Thoracic aorta (tissue), 2 donors: ENCODE measurements at places on chromosomes 13 and 19. TPM values are rescaled to one million over a fixed set of nuclear protein-coding genes. Genes with fewer than 3 reads are reported as not detected.
A peak's percentile ranks its signal among the peaks of the same experiment; 100 is the strongest.

- peaks cover 6% of the 10 kb centered on the region for H3K36me3 ChIP-seq
- H3K4me1 ChIP-seq: no peaks in the 10 kb centered on the region
- H3K4me3 ChIP-seq: no peak overlapping the region
- no peak for DNase-seq
These were observed 27.1 kb downstream of the PIBF1 start for GRCh38 chr13:72808917-72809500.

- no peaks in the 10 kb centered on the region for H3K4me1 ChIP-seq
- no peaks in the 10 kb centered on the region for H3K27me3 ChIP-seq
- no peak overlapping the region for H3K4me3 ChIP-seq
- no peaks in the 10 kb centered on the region for H3K36me3 ChIP-seq
- no peak overlapping the region for H3K27ac ChIP-seq
These were observed 233.5 kb downstream of the TUBA3C start for GRCh38 chr13:18948012-18948663.

DNA sequence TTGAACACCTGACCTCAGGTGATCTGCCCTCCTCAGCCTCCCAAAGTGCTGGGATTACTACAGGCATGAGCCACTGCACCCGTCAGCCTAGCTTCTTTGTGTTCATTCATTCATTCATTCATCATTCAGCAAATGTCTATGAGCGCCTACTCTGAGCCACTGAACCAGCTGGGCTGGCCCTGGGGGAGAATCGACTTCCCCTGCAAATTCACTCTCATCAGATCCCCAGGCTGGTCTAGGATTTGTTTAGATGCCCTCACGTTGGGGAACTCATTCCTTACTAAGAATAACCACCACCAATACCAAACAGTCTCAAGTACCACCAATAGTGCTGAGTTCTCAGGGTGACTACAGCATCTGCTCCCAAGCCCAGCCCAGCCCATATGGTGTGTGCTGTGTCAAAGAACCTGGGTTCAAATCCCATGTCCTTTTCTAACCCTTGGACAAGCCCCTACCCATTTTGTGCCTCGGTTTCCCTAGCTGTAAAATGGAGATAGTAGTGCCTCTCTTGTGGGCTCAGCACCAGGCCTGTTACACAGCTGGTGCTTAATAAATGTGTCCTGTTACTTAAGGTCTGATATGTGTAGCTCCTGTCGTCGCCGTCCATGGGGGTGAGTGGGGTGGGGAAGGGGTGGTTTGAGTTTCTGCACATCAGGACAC lies 16.8 kb downstream of the NRTN start:
- H3K27me3 ChIP-seq: no peaks in the 10 kb centered on the region
- H3K27ac ChIP-seq: no peak overlapping the region
- no peak for DNase-seq
- no peak overlapping the region for H3K4me3 ChIP-seq
- H3K4me1 ChIP-seq: no peaks in the 10 kb centered on the region
- no peaks in the 10 kb centered on the region for H3K36me3 ChIP-seq

GRCh38 chr19:44530777-44531176 lies 1.3 kb upstream of the CEACAM20 start:
- H3K4me3 ChIP-seq: no peak overlapping the region
- no peaks in the 10 kb centered on the region for H3K4me1 ChIP-seq
- H3K27me3 ChIP-seq: no peaks in the 10 kb centered on the region
- no peak for DNase-seq
- no peak overlapping the region for H3K27ac ChIP-seq

- H3K4me3 ChIP-seq: no peak overlapping the region
- H3K36me3 ChIP-seq: no peaks in the 10 kb centered on the region
- no peaks in the 10 kb centered on the region for H3K4me1 ChIP-seq
- no peaks in the 10 kb centered on the region for H3K27me3 ChIP-seq
- no peak overlapping the region for H3K27ac ChIP-seq
These were observed 73.2 kb downstream of the GGACT start for GRCh38 chr13:100515410-100515800.

DNA sequence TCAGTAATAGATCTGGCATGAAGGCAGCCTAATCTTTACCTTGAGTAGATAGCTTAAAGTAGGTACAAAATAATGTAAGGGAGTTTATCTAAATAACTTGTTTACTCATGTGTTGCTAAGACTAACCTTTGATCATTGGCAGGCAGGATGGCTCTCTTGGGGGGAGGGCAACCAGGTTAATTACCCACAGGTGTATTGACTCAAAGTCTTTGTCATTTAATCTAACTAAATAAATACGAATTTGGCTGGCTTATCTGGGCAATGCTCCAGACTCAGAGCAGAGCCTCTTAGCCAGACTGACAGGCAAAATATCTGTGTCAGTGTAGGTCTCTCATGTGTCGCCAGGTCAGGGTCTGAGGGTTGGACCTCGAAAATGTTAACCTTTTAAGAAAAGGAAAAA lies 283.4 kb upstream of the KLHL1 start:
- DNase-seq: no peak
- no peak overlapping the region for H3K4me3 ChIP-seq
- H3K27me3 ChIP-seq: no peaks in the 10 kb centered on the region
- H3K27ac ChIP-seq: no peak overlapping the region
- H3K36me3 ChIP-seq: no peaks in the 10 kb centered on the region

DNA sequence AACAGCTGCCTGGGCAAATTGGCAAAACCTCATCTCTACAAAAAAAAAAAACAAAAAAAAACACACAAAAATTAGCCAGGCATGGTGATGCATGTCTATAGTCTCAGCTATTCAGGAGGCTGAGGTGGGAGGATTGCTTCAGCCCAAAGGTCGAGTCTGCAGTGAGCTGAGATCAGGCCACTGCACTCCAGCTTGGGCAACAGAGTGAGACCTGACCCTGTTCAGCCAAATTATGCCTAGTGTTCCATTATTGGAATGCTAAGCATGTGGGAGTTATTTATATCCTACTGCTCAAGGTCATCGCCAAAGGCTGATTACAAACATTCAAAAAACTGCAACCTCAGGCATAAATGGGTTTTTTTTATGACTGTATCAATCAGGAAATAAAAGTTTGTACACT lies 1251.0 kb upstream of the PCDH9 start:
- H3K27me3 ChIP-seq: no peaks in the 10 kb centered on the region
- H3K36me3 ChIP-seq: no peaks in the 10 kb centered on the region
- no peaks in the 10 kb centered on the region for H3K4me1 ChIP-seq

GRCh38 chr19:22523940-22524339 lies 101.8 kb upstream of the ZNF98 start:
- no peak overlapping the region for H3K4me3 ChIP-seq
- no peaks in the 10 kb centered on the region for H3K36me3 ChIP-seq
- DNase-seq: no peak
- peaks cover 19% of the 10 kb centered on the region for H3K4me1 ChIP-seq
- H3K27me3 ChIP-seq: no peaks in the 10 kb centered on the region
- no peak overlapping the region for H3K27ac ChIP-seq

GRCh38 chr19:49817964-49818648 lies at the start of gene MED25:
TSS of gene MED25 (plus strand) at chr19:49818289. CDS start at chr19:49818342, 53 bp downstream.
- peaks cover 3% of the 10 kb centered on the region for H3K36me3 ChIP-seq
- peak within 1 kb of the TSS; percentile 96 for H3K4me3 ChIP-seq
- peak; percentile 36 for DNase-seq
- peaks cover 21% of the 10 kb centered on the region for H3K4me1 ChIP-seq
- no peaks in the 10 kb centered on the region for H3K27me3 ChIP-seq

DNA sequence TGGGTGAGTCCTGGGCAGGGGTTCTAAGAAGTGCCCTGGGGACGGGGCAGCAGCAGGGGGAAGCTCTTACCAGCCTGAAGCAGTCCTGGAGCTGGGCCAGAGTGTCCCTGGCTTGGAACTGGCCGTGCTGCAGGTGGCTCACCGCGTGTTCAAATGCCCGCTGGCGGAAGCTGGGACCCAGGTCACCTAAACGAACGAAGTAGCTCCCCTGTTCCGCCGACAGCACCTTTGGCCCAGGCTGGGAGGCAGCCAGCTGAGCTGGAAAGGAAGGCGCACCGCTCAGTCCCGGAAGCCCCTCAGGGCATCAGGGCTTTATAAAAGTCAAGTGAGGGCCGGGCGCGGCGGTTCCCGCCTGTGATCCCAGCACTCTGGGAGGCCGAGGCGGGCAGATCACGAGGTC lies 9.6 kb downstream of the PLIN4 start:
- DNase-seq: no peak
- H3K27ac ChIP-seq: no peak overlapping the region
- H3K36me3 ChIP-seq: no peaks in the 10 kb centered on the region
- no peak overlapping the region for H3K4me3 ChIP-seq

DNA sequence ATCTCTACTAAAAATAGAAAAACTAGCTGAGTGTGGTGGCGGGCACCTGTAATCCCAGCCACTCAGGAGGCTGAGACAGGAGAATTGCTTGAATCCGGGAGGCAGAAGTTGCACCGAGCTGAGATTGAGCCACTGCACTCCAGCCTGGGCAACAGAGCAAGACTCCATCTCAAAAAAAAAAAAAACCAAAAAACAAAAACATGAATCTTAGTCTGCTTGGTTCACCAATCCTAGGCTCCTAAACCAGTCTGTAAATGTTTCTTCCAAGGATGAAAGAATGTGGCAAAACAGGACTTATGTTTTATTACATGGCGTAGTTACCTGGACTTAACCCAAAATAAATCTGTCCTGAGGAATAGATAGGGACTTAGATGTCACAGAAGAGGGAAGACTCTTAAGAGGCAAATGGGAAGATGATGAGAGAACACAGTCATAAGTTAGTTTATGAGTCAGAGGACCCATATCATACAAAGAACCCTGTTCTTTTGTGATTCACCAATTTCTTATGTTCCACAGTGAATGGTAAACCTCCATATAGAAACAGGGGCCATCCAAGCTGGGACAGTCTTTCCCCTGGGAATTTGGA lies 6.9 kb upstream of the FBXL3 start:
- H3K4me3 ChIP-seq: no peak overlapping the region
- DNase-seq: no peak
- H3K4me1 ChIP-seq: no peaks in the 10 kb centered on the region
- H3K27me3 ChIP-seq: no peaks in the 10 kb centered on the region

- no peak overlapping the region for H3K4me3 ChIP-seq
- peaks cover 21% of the 10 kb centered on the region for H3K36me3 ChIP-seq
- no peak for DNase-seq
- no peak overlapping the region for H3K27ac ChIP-seq
These were observed 7.2 kb upstream of the PTGER1 start for GRCh38 chr19:14482172-14482941.

DNA sequence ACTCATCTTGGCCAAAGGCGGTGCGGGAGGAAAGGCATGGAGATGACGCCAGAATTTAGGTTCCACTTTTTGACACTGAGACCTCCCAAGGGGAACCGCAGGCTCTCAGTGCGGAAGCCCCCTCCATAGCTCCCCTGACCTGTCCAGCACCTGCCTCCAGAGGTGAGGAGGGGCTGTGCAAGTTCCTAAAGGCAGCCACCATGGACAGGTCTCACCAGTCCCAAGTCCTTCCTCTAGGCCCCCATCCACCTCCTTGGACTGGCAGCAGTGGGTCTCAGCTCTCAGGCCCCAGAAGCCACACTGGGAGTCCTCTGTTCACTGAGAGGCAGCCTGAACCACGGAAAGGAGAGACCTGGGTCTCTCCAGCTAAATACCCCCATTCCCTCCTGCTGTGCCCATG lies 31.6 kb upstream of the TSHZ3 start:
- no peak overlapping the region for H3K4me3 ChIP-seq
- no peaks in the 10 kb centered on the region for H3K36me3 ChIP-seq
- H3K4me1 ChIP-seq: no peaks in the 10 kb centered on the region
- H3K27me3 ChIP-seq: no peaks in the 10 kb centered on the region
- no peak overlapping the region for H3K27ac ChIP-seq
- no peak for DNase-seq

- H3K4me1 ChIP-seq: no peaks in the 10 kb centered on the region
- no peak for DNase-seq
- no peaks in the 10 kb centered on the region for H3K36me3 ChIP-seq
- H3K27me3 ChIP-seq: no peaks in the 10 kb centered on the region
- no peak overlapping the region for H3K4me3 ChIP-seq
These were observed 108.2 kb downstream of the SIPA1L3 start for GRCh38 chr19:38015216-38015615.

DNA sequence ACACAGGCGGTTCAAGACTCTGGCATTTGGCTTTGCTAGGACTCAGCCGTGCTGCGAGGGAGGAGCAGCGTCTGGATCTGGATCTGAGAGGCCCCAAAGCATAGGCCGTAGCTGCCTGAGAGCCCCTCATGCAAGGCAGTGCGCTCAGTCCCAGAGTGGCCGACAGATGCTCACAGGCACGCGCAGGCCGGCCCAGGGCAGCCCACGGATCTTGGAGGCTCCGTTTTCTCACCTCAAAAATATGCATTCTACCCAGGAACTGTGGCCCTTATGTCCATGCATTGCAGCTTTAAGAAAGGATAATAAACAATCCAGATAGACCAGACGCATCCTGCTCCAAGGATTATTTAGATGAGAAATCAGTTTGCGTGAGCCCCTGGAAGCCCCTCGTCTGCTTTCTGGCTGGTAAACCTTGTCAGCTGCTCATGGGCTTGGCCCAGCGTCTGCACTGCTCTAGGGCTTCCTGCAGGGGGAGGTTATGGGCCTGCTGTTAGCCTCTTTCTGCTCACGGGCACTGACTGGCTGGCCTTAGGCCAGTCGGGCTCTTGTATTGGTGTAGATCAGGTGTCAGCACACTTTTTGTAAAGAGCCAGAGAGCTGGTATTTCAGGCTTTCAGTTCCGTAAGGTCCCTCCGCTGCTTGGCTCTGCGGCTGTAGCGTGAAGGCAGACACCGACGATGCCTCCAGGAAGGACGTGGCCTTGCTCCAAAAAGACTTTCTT lies 24.2 kb downstream of the TEX29 start:
- H3K27ac ChIP-seq: no peak overlapping the region
- no peaks in the 10 kb centered on the region for H3K4me1 ChIP-seq
- H3K27me3 ChIP-seq: no peaks in the 10 kb centered on the region

DNA sequence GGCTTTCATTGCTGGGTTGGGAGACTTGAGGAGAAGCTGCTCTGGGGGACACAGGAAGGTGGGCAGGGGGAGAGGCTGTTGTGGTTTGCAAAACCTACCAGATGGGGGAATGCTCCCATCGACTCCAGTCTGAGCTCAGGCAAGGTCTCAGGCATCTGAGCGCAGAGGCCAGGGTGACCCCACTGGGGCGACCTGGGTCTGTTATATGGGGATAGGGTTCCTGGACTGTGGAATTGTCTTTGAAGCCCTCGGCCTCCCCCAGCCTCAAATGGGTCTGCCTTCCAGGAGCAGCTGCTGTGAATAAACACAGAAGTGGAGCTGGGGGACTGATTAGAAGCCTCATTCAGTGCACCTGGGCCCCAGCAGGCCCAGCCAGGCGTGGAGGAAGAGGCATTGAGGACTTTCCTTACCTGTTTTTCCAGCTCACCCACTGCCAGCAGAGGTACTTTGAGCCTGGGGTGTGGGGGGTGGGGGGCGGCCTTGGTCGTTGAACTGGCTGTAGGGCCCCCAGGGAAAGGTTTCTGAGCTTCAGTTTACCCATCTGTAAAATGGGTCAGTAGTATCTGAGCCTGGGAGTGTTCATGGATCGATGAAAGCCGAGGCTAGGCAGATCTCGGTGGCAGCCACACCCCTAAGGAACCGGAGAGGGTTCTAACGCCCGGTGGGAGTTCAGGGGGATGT lies 1.4 kb downstream of the CERS4 start:
- peak overlapping the region; percentile 85 for H3K4me3 ChIP-seq
- no peaks in the 10 kb centered on the region for H3K27me3 ChIP-seq
- no peaks in the 10 kb centered on the region for H3K36me3 ChIP-seq
- H3K27ac ChIP-seq: no peak overlapping the region
- peaks cover 21% of the 10 kb centered on the region for H3K4me1 ChIP-seq

- no peak overlapping the region for H3K4me3 ChIP-seq
- H3K27me3 ChIP-seq: no peaks in the 10 kb centered on the region
- peaks cover 5% of the 10 kb centered on the region for H3K4me1 ChIP-seq
- no peak overlapping the region for H3K27ac ChIP-seq
- no peak for DNase-seq
- H3K36me3 ChIP-seq: no peaks in the 10 kb centered on the region
These were observed 10.1 kb upstream of the NFIX start for GRCh38 chr19:12985049-12985776.

Gene SYNE4
- total RNA-seq: 2.4 TPM

Gene PSG2
- total RNA-seq: not detected

Gene ZNF677
- total RNA-seq: 21.7 TPM

Gene TPT1
- 1,970 TPM for total RNA-seq

Gene GNA15
- total RNA-seq: 14.0 TPM

Gene LIM2
- total RNA-seq: not detected

Gene ZNF20
- total RNA-seq: 2.2 TPM

Gene PRRG2
- total RNA-seq: not detected
